ENCODE measurements at places on chromosomes 1 and 21. TPM values are rescaled to one million over a fixed set of nuclear protein-coding genes. Genes with fewer than 3 reads are reported as not detected.
A peak's percentile ranks its signal among the peaks of the same experiment; 100 is the strongest.

- no peak for DNase-seq
Measured at GRCh38 chr1:156065212-156065611, 4.3 kb downstream of the RAB25 start.

GRCh38 chr21:36916718-36917117 lies 49.8 kb downstream of the HLCS start:
- DNase-seq = peak; percentile 22

DNA sequence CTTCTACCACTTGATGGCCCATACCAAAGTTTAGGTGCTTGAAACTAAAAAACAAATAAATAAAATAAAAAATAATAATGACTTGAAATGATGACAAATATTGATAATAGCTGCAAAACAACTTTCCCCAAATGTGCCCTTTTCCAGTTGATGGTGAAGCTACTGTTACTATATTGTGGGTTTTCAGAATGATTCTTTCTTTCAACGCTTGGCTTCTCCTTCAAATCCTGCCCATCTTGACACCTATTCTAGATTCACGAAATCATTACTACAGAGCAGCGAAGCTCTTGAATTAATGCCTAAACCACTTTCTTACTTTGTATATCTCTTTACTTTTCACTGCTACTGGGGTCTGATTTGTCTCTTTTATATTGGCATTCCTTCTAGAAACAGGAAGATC lies 9.2 kb upstream of the C1orf141 start:
- DNase-seq = no peak

- no peak for DNase-seq
Measured at GRCh38 chr21:33374080-33374449, 29.1 kb upstream of the IFNGR2 start.

DNA sequence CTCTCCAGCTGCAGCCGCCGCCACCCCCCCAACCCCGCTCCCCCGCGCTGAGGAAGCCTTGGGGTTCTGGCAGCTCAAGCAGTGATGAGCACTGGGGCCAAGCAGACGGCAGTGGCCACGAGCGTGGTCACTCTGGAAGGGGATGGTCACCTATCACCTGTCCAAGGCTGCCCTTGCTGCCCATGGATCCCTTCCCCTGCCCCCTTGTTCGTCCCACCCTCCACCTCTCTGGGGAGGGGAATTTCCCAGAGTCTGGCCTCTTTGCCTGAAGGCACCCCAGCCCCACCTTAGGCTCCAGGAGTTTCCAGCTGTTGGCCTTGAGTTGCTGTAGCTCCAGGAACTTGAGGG lies 7.2 kb upstream of the SMIM12 start:
- no peak for DNase-seq

DNA sequence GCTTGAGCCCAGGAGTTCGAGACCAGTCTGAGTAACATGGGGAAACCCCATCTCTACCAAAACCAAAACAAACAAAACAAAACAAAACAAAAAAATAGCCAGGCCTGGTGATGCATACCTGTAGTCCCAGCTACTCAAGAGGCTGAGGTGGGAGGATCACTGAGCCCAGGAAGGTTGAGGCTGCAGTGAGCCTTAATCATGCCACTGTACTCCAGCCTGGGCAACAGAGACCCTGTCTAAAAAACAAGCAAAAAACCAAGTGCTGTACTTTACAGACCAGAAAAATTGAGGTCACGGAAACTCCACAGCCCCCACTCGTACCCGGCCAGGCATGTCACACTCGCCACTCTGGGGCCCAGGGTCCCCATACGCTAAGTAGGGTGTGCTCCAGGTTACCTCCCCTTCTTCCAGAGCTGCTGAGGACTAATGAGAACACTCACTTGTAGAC lies 22.9 kb downstream of the ATP2B4 start:
- no peak for DNase-seq

- no peak for DNase-seq
Measured at GRCh38 chr1:99170516-99170915, 93.8 kb upstream of the PLPPR4 start.

- DNase-seq = no peak
Measured at GRCh38 chr1:180854001-180854400, 58.7 kb upstream of the KIAA1614 start.

- peak; percentile 51 for DNase-seq
Measured at GRCh38 chr1:187477103-187477502, 648.4 kb downstream of the PLA2G4A start.

DNA sequence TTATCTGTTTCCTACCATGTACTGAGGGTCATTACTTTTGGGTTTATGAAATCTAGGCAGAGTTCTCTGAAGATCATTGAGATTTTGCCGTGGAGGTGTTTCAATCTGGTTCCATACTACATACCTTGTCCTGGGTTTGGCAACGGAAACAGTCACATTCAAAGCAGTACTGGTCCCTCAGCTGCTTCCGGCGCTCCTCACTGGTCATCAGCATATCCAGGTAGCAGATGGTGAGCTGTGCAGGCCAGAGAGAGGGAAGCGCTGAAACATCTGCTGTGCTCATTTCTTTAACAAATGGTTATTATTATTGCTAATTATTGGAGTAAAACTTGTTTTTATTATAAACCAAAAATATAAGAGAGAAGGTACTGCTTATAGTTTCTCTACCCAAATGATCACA lies 591.7 kb downstream of the SMYD3 start:
- no peak for DNase-seq

- DNase-seq = peak; percentile 63
Measured at GRCh38 chr1:42146626-42147320, 6.4 kb upstream of the GUCA2B start.

DNA sequence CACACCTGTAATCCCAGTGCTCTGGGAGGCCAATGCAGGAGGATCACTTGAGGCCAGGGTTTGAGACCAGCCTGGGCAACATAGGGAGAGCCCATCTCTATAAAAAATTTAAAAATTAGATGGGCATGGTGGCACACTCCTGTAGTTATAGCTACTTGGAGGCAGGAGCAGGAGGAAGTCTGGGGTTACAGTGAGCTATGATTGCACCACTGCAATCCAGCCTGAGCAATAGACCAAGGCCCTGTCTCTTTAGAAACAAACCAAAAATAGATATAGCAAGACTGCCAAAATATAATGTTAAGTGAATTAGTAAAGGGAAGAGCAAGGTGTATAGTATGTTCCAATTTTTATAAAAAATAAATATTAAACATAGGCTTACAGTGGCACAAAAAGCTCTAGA lies 28.8 kb downstream of the PLEKHO1 start:
- DNase-seq = no peak

DNA sequence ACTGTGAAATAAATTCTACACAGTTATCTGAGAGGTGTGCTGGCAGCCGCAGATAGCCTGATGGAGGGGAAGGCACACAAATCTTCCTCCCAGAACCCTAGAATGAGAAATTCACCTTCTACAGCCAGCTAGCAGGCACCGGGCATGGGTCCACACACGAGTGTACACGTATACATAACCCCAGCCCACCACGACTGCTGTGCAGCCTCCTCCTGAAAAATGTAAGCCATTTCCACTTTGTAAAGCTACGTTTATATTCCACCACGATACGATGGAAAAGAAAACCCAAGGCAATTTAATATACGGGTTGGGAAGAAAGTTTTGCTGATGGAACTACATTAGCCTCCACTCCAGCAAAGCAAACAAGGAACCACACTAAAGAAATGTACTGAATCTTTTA lies 1.8 kb downstream of the BTG3 start:
- DNase-seq = no peak

DNA sequence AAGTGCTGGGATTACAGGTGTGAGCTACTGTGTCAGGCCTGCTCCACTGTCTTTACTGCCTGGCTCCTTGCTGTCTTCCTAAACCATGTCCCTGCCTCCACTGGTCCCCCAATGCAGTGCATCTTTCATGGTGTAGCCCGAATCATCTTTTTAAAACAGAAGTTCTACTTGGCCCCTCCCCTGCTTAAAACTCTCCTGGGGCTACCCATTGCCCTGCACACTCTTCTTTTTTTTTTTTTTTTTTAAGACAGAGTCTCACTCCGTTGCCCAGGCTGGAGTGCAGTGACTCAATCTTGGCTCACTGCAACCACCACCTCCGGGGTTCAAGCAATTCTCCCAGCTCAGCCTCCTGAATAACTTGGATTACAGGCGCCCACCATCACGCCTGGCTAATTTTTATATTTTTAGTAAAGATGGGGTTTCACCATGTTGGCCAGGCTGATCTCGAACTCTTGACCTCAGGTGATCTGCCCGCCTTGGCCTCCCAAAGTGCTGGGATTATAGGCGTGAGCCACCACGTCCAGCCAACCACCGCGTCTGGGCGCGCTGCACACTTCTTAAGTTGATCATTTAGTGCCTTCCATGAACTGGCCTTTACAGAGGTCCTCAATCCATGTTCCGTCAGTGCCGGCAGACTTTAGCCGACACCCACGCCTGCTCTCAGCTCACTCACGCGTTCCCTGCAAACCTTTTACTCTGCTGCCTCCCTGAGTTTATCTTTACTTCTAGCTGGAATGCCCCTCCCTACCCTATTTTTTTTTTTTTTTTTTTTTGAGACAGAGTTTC lies 2.4 kb downstream of the FCN3 start:
- DNase-seq = no peak

DNA sequence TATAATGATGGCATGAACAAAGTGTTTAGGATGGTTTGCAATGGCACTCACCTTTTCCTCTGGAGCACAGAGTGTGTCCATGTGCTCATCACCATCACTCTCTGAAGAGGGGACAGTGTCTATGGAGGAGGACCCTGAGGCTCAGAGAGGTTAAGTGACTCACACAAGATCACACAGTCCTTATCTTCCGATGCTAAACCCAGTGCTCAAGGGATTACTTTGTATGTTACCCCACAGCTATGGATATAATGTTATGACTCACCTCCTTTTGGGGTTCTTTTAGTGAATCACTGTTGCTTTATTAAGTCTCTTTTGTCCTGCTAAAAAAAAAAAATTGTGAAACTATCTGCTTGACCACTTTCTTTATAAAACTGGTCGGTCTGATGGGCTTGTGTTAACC lies 67.6 kb downstream of the TENT5C start:
- DNase-seq = no peak

DNA sequence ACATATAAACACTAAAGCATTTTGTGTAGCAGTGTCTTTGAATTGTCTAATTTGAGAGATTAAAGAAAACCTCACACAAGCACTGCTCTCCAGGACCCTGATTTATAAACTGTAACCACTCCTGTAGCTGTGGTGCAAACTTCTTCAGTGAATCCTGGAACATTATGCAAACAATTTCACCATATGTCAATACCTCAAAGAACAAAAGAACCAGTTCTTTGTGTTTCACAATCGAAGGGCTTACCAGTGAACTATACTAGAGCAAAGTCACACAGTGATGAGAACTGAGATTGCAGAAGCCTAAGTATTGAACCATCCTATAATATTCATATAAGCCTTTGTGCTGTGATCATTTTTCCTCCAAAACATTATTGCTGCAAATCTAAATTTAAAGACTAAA lies 21.5 kb downstream of the DPH5 start:
- peak; percentile 24 for DNase-seq

GRCh38 chr1:27258598-27258997 lies 24.2 kb downstream of the WDTC1 start:
- no peak for DNase-seq

- no peak for DNase-seq
Measured at GRCh38 chr1:198494658-198495103, 45.8 kb downstream of the ATP6V1G3 start.

GRCh38 chr1:110312188-110313121 lies 26.7 kb upstream of the RBM15 start:
- DNase-seq = peak; percentile 75

DNA sequence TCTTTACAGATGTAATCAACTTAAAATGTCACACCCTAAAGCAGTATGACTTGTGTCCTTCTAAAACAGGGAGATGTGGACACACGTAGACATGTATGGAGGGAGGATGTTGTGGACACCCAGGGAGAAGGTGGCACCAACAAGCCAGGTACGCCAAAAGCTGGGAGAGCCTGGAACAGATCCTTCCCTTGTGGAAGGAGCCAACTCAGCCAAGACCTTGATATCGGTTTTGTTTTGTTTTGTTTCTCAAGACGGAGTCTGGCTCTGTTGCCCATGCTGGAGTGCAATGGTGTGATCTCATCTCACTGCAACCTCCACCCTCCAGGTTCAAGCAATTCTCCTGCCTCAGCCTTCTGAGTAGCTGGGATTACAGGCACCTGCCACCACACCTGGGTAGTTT lies 45.6 kb downstream of the CHAF1B start:
- no peak for DNase-seq

DNA sequence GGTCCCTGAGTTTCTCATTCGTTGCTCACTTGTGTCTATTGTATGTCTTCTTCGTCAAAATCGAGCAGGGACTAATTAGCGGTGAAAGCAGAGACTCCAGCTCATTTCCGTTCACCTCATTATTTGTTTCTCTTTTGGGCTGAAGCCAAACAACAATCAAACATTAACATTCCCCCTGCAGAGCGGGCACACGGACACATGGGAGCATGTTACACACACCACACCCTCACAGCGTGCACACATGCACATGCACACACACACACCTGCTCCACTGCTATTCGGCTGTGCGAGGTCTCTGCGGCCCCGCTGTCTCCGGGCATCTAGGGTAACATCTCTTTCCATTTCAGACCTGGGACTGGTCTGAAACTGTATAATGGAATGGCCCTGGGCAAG lies 58.5 kb upstream of the LRRC8D start:
- no peak for DNase-seq

- DNase-seq = no peak
Measured at GRCh38 chr1:229947968-229948367, 119.1 kb upstream of the GALNT2 start.

DNA sequence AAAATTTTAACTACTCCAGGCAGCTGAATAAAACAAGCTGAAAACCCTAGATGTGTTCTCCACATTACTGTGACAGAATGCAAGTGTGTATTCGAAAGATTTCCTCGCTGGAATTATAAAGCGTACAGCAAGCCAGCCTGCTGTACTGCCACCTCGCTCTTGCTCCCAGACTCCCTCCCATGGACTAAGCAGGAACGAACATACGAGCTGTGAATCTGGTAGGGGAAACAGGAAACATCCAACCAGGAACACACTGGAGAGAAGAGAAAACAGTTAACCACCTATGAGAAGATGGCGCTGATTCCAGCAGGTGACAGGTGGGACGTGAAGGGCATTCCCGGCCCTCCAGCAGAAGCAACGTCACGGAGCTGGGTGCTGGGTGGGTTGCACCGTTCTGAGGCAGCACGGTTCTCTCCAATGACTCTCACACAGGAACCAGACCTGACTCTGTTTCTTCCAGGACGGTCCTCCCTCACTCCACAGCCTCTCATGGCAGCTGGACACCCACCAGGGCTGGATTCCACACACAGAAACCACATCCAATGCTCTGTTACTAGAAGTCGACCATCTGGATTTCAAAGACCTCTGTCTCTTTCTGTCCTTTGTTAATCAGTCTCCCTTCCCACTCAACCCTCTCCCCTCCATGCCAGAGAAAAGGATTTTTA lies 219.2 kb downstream of the RERE start:
- peak; percentile 50 for DNase-seq

The GCSAML gene
- total RNA-seq = 0.32 TPM

The OLFM3 gene
- not detected for total RNA-seq

The ELOA gene
- 53.4 TPM for total RNA-seq

The TESK2 gene
- 36.1 TPM for total RNA-seq

The AMPD1 gene
- total RNA-seq = not detected

The VWA5B1 gene
- not detected for total RNA-seq

The FMN2 gene
- total RNA-seq = 35.4 TPM

The HHIPL2 gene
- total RNA-seq = not detected

All from SK-MEL-5 (cell line).